GM18507 (cell line): ENCODE measurements at places on chromosomes 5 and 9.

DNA sequence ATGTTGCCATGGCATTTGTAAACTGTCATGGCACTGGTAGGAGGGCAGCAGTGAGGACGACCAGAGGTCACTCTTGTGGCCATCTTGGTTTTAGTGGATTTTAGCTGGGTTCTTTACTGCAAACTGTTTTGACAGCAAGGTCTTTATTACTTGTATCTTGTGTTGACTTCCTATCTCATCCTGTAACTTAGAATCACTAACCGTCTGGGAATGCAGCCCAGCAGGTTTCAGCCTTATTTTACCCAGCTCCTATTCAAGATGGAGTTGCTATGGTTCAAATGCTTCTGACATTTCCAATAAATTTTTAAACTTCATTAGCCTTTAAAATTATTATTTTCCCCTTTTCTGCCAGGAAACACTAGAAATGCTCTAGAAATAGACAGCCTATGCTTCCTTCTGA is 839.1 kb downstream of the NR2F1-AS1 start:
- no peak for DNase-seq

DNA sequence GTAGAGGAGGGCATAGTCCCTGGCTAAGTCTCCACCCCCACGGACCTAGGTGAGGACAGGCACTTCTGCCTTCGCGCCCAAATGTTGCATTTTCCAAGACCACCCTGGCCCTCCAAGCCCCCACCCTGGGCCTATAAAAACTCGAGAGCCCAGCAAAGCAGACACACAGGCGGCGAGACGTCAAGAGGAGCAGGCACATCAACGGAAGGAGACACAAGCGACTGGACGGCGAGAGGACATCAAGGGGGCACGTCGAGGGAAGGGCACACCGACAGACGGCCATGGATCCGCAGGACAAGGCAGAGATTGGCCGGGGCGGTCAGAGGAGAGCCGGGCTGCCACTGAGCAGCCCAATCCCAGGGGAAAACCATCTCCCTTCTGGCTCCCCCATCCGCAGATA is 348.0 kb downstream of the MTRR start:
- DNase-seq = no peak

GRCh38 chr9:81619353-81620001 is 69.9 kb downstream of the TLE1 start:
- no peak for DNase-seq

DNA sequence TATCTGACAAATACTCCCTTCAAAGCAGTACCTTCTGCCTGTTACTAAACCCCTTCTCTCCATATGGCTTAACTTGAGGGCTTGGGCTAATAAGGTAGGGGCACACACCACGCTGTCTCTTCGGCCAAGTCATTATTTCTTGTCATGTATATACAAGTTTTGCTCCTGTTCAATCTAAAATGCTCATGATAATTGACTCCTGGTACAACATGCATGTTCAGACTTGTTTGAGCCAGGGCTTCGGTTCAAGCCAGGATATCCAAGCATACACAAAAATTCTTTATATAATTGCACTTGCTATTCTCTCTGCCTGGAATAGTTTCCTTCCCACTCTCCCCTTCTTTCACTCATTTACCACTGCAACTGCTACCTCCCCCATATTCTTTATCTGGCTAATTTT is 756.0 kb upstream of the C9orf72 start:
- DNase-seq = no peak

DNA sequence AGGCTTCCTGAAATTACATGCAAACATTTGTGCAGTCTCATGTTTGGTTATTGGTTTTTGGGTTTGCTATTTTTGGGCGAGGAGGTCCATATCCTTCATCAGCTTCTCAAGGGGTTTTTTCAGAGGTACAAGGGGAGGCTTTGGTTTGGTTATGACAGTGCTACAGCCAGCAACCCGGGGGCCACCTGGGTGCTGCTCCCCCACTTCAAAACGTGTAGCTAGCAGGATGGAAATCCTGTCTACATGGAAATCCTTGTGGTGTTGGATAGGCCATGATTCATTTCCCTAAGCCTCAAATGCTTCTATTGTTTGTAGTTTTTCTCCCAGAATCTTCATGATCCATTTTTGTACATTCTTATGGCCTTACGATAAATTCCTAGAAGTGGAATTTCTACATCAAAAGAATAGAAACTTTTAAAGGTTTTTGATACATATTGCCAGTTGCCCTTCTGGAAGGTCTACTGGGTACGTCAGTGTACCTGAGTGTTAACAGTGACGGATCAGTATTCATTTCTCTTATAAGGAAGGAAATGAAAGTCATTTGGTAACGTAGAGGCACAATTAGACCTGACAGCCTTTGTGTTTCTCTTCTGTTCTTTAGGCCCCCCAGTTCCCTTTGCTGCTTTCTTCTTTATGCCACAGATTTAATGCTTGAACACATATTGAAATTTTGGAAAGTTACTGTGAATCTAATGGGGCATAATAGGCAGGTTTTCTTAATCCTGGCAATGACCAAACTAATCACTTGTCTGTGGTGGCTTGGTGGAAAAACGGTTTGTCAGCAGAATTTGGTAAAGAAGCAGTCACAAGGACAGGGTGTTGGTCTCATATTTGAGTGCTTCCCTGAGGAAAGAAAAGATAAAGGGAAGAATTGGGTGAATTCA is 69.7 kb upstream of the ABL1 start:
- DNase-seq = no peak

- no peak for DNase-seq
Observed at GRCh38 chr5:14502294-14502690, 79.3 kb upstream of the OTULINL start.

GRCh38 chr5:153700940-153701339 is 210.5 kb downstream of the GRIA1 start:
- DNase-seq = no peak

GRCh38 chr9:9996259-9996658 is 616.5 kb downstream of the PTPRD start:
- DNase-seq = no peak

GRCh38 chr9:129259375-129259774 is 81.3 kb upstream of the IER5L start:
- DNase-seq = no peak

DNA sequence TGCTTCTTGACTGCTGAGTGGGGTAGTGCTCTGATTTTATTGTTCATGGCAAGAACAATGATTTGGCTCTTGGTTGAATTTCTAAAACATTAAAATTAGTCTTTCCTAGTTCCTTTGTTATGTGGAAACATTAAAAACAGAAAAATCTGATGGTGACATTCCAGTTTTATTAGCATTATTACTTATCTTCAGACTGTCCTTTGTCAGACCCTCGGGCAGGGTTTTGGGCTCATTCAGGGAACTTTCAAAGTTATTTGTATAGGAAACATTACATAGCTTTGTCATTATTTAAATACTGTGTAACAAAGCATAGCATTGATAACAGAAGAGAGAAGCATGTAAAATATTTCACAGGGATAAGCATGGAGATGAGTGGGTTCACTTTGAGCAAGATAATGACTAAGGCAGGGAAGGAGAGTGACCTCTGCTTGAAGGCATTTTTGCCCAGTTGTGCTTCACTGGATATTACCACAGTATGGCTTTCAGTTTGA is 119.9 kb downstream of the KDM4C start:
- no peak for DNase-seq

GRCh38 chr9:77841739-77842386 is 189.7 kb downstream of the GNAQ start:
- DNase-seq = no peak
